D341Med (cell line): ENCODE measurements at places on chromosomes 11 and 22.

- DNase-seq, result no peak
Observed at GRCh38 chr11:35566885-35567284, 41.5 kb upstream of the PAMR1 start.

DNA sequence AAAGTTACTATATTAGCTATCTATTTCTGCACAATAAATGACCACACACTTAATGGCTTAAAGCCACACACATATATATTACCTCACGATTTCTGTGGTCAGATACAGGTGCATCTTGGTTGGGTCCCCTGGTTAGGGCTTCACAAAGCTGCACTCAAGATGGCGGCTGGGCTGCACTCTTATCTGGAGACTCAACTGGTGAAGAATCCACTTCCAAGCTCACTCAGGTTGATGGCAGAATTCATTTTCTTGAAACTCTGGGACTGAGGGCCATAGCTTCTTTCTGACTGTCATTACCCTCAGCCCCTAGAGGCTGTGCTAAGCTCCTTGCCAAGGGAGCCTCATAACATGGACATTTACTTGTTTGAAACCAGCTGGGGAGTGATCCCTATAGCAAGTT, 5.1 kb upstream of the MS4A10 start:
- no peak for DNase-seq

DNA sequence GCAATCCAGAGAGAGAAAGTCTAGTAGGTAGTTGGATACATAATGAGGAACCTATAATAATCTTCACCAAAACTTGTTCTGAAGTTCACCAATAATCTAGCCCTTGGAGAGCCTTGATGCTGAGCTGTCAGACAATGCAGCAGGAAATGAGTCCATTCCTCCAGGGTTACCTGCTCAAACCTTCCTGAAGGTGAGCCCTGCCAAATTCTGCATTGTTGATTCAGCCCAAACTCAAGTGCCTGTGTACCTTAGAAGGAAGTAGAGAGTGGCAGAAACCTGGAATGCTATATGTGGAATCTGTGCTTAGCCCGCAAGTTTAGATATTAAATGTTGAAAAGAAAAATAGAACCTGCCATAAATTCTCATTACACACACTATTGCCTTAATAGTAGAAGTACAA, 77.4 kb upstream of the SPON1 start:
- DNase-seq, result no peak

DNA sequence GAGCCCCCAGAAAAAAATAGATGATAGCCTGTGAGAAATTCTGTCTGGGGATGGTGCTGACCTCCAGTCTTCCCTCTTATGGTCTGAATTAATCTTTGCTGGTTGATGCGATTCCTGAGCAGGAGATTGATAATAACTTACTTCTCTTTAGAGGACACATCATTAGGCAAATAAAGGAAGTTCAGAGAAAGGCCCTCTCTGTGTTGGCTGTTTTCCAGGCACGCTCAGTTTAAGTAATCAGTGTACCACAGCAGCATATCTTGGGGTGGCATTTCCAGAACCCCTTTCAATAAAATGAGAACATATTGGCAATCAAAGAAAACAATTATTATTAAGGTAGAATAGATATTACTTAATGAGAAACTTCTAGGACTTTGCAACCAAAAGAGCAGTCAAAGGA, 1129.3 kb upstream of the RAG2 start:
- no peak for DNase-seq

- DNase-seq, result no peak
Observed at GRCh38 chr11:2036863-2037486, 39.3 kb upstream of the H19 start.

DNA sequence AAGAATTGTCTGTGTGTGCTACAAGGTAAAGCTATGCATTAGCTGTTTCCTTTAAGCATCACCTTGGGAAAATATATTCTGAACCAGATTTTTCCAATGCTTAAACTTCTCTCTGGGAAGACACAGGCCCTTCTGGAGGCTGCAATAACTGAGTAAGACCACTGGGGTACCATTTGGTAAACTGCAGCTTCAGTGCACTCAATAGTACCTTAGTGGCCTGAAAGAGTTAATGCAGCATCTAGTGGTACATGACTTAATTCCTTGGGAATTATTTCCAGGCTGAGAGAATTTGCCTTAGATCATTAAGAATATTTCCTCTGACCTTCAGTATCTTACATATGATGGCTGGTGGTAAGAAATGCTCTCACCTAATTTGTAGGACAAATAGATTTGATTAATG, 727.4 kb downstream of the DLG2 start:
- DNase-seq, result no peak

- DNase-seq, result no peak
Observed at GRCh38 chr11:3916962-3917361, 61.5 kb downstream of the STIM1 start.

- DNase-seq, result no peak
Observed at GRCh38 chr22:33381531-33382406, 323.6 kb upstream of the SYN3 start.

GRCh38 chr22:36660510-36660840, 43.1 kb downstream of the CACNG2 start:
- no peak for DNase-seq

GRCh38 chr11:79092791-79093353, 348.0 kb downstream of the TENM4 start:
- no peak for DNase-seq

- DNase-seq, result no peak
Observed at GRCh38 chr11:33898957-33899356, 7.1 kb upstream of the LMO2 start.

- peak; percentile 61 for DNase-seq
Observed at GRCh38 chr22:30863081-30863833, 105.3 kb downstream of the MORC2 start.

- DNase-seq, result no peak
Observed at GRCh38 chr22:49207008-49208003, 620.4 kb downstream of the BRD1 start.

DNA sequence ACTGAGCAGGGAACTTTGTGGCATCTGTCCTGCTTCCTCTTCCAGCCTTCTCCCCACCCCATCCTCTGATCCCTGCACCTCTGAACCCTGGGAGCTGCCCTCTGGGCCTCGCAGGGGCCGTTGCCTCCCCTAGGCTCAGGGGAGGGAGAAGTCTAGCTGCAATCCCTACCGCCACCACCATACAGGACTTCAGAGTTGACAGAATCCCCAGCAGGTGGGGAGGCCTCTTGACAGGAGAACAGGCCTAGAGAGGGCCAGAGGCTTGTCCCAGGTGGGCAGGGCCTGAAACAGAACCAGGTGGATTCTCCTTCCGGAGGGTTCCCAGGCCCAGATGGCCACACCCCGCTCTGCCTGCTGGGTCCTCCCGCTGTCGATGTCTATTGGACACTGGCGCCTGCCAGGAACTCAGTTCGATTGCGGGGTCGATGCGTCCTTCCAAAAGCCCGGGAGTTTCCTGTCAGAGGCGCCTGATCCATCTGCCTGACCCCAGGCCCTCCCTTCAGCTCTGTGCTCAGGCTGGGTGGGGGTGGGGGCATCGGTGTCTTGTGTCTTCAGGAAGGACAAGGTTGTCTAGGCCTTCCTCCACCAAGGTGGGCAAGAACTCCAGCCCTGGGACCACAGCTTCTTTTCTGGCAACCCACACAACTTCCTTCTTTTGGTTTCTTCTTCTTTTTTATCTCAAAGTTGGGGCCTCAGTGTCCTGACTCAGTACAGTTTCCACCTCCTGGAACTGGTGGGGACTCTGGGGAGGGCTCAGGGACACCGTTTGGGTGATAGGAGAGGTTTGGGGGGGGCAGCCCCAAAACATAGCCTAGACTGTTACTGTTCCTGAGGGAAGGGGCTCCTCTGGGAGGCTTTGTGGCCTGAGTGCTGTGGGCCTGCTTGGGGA, 6.4 kb downstream of the STARD10 start:
- peak; percentile 10 for DNase-seq
